ENCODE measurements at places on chromosomes 13 and 19.

GRCh38 chr13:40969169-40969901 lies 49.8 kb downstream of the ELF1 start:
- no peak for DNase-seq

DNA sequence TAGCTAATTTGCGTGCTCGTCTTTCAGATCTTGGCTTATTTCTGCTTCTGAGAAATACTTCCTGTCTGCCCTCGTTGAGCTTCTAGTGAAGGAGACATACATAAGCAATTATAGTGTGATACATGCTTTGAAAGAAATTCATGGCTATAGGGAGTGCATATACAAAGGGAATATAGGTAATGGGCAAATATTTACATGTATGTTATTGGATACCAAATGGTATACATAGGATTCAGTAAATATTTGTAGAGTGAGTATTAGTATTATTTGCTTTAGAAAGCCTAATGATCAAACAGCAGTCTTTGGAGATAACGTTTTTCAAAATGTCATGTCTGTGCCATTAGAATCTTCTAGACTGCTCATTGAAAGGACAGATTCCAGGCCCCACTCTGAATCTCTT lies 5.2 kb downstream of the BRCA2 start:
- DNase-seq = no peak

DNA sequence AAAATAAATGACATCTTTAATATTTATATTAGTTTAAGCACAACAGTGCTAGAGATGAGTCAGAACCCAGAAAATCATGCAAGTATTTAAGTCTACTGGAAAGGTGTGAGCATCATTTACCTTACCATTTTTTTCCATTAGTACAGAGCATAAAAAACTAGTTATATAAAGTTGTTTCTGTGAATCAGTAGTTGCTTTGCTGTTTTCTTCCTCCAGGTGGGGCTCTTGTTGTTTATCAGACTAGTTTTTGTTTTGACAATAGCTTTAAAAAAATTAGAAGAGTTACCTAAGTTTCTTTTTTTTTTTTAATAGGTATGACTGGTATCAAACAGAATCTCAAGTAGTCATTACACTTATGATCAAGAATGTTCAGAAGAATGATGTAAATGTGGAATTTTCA lies 12.7 kb downstream of the SUGT1 start:
- DNase-seq = no peak

- DNase-seq = no peak
Measured at GRCh38 chr13:113635709-113636108, 22.3 kb downstream of the ATP4B start.

- DNase-seq = no peak
Measured at GRCh38 chr19:52270266-52270885, 989 bp downstream of the ZNF766 start.

GRCh38 chr13:45847554-45848224 lies 3.9 kb downstream of the SIAH3 start:
- no peak for DNase-seq

DNA sequence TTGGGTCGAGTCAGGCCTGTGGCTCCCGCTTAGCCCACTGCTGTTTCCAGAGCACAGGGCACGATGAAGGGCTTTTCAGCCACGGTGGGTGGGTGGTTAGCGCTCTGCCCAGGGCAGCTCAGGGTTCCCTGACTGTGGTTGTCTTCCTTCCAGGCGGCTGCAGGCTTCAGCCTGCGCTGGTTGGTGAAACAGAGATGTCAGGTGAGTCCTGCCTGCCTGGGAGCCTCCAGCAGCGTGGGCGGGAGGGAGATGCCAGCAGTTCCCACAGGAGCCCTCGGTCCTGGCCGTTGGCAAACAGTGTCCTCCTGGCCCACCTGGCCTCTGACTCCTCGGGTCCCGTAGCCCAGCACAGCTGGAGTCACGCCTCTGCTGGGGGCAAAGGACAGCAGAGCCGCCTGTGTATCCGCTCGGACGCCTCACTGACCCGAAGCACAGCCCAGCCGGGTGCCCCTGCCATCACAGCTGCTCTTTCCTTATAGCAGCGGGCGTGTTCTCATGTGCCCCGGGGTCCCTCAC lies 9.7 kb downstream of the ADAT3 start:
- no peak for DNase-seq

GRCh38 chr19:41904118-41904870 lies 21.3 kb downstream of the ARHGEF1 start:
- no peak for DNase-seq

- DNase-seq = no peak
Measured at GRCh38 chr19:10270180-10270615, 722 bp upstream of the ICAM1 start.

DNA sequence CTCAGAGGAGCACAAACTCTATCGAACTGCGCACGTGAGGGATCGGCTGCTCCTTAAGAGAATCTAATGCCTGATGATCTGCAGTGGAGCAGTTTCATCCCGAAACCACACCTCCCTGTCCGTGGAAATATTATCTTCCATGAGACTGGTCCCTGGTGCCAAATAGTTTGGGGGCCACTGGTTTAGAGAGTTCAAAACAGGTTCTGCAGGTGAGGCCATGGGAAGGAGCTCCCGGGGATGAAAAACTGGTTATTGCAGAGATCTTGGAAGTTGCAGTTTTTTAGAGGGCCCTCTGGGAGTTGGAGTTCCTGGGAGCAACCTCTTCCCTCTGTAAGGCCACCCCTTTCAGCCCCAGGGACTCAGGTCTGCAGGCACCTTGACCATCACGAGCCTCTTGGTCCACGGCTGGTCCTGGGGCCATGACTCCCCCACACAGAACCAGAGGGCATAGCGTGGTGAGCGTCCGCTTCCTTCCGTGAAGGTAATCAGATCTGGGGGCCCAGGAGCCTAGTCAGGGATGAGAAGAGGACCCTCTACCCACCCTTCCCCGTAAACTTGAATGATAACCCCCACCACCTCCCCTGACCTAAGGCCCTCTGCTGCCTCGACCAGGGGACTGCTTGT lies 5.2 kb downstream of the IRF3 start:
- DNase-seq = no peak

DNA sequence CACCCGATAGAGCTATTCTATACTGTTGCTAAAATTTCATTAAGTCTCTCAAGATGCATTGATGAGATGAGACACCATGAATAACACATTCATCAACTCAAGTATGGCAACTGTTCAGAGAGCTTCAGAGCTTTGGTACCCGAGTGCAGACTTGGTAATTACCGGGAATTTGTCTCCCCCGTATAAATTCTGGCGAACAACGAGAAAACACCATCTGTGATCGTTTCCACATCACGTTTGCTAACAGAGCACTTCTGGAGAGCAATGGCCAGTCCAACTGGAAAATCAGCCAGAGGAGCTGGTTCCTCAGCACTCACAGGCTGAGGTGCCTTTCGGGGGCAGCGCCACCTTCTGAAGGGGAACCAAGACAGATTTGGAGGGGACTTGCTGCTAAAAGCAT lies 40.2 kb downstream of the SUGP2 start:
- DNase-seq = no peak

DNA sequence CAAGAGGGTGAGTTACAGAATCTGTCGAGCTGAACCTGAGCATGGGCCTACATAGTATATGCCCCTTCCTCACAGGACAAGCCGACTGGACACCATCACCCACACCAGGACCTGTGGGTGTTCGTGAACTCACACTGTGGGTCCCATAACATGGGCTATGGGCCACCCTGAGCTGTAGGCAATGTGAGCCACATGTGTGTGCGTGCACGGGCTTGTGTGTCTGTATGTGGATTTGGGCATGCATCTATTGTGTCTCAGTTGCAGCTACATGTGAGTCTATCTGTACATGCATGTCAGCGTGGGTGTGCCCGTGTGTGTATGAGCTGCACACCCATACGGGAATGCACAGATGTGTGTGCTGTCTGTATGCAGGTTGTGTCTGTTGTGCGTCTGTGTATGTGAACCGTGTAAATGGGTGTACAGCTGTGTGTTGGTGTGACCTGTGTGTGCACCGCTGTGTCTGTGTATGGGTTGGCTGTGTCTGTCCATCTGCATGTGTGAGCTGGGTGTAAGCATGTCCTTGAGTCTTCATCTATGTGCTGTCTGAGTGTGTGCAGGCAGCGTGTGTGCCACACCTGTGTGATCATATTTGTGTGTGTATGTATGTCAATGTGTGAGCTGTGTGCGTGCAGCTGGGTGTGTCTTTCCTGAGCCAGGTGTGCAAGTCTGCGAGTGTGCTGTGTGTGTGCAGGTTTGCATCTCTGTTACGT lies 1.7 kb downstream of the NOTCH3 start:
- DNase-seq = no peak

GRCh38 chr13:39397896-39398265 lies 205.1 kb downstream of the LHFPL6 start:
- no peak for DNase-seq

- DNase-seq = no peak
Measured at GRCh38 chr19:34365463-34366401, 736 bp downstream of the GPI start.

DNA sequence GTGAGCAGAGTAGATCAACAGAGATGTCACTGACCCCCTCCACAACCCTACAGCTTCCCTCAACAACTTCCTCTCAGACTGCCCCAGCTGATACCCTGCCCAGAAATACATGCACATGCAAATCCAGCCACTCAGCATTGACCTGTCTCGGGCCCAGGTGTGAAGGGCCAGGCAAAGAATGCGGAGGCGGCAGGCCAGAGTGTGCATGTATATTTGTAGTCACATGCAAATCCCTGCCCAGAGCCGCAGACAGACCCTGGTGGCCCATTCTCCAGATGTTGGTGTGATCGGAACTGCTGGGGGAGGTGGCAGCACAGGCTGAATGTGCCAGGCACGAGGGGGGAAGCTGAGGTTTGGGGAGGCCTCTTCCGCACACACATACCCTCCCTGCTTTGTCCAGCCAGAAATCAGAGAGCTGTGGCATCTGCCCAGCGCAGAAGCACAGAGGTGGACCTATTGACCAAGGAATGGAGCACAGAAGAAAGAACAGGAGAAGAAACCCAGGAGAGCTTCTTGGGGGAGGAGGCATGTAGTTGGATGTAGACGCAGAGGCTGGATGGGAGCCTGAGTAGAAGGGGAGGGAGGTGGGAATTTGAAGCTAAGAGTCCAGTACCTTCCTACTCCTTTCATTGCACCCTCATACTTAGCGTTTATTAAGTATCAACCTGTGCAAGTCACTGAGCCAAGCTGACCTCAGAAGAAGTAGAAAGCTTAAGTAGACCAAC lies 14.4 kb downstream of the MEF2B start:
- DNase-seq = no peak

DNA sequence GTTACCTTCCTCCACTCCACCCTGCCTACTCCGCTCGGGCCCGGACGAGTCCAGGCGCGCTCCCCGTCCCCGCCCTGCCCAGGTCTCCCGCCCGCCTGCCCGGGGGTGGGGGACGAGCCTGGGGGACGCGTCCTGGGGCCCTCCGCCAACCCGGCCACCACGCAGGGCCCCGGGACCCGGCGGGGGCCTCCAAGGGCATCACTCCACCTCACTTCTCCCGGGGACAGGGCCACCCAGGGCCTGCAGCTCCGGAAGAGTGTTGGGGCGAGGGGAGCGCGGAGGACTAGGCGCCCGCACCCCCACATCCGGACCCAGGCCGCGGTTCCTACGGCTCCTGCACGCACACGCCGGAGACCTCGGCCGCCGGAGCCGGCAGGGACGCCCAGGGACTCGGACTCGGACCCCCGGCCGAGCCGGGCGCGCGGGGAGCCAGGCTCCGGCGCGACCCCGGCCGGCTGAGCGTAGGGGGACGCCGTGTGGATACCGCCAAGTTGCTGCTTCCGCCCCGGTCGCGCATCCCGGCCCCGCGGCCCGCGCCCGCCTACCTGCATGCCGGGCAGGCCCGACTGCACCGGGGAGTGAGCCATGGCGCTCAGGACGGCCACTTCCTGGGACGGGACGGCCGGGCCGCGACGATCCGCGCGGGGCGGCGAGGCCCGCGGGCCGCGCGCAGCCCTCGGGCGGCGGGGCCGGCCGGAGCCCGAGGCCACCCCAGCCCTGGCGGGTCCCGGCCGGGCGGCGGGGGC lies 534 bp downstream of the STK24 start:
- DNase-seq = no peak

DNA sequence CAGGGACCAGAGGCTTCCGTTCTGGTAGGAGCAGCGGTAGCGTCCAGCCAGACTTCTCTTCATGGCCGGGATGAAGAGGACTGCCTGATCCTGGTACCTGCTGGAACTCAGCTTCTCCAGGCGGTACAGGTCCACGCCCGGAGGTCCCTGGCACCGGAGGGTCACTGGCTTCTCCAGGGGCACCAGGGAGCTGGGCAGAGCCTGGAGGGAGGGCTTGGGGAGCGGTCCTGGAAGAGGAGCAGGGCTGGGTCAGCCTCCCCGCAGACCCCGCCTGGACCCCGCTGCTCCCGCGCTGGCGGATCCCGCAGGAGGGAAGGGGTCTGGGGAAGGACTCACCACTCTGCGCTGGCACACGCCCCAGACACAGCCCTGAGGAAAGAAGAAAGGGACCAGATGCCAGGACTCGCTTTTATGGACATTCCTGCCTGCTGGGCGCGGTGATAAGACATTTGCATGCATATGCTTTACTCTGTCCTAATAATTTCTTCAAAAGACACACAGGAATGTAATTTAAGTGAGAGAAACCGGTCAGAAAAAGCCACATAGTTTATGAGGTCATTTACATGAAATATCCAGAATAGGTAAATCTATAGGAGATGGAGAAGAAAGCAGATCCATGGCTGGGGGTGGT lies 5.8 kb downstream of the GP6 start:
- DNase-seq = no peak

DNA sequence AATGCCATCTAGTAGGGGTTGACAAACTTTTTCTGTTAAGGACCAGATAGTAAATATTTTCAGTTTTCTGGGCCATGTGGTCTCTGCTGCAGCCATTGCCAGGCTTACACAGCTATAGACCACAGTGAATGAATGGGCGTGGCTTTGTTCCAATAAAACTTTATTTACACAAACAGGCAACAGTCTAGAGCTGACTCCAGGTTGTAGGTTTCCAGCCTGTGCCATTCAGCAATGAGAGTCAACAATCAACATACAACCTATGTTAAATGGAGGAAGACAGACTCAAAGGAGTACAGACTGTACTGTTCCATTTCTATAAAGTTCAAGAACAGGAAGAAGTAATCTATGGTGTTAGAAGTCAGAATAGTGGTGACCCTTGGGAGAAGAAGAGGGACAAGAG lies 15.2 kb upstream of the IZUMO2 start:
- no peak for DNase-seq

DNA sequence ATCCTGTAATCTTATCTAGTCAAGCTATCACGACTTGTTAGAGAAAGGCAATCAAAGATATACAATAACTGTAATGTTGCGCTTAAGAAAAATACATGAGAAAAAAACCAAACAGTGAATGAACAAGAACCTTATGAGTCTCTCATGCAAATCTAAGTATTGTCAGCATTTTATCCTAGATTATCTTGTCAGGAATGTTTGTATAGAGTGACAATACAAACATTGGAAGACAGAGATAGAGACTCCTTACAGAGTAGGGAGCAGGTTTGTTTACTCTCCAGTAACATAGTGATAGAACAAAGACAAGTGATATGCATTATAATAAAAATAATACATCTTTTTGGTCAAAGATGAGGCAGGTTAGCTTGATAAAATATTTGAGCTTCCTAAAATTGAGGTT lies 444.8 kb downstream of the SLITRK5 start:
- DNase-seq = no peak
